ENCODE measurements at places on chromosomes 3 and 15.

DNA sequence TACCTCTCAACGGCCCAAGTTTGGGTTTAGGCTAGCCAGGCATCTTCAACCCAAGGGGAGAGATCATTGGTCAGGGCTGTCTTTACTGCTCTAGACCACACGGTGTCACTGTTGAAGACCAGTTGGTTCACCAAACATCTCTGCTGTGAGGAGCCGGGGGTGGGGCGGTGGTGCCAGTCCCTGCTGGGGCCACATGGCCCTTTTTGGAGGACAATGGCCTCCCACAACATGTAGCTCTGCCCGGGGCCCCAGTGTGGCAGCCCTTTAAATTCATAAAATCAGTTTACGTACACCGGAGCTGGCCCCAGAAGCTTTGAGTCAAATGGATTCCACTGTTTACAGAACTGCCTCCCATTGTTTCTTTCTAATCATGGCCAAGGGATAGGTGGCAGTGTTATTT, 19.1 kb upstream of the TM4SF18 start:
- peak; percentile 52 for DNase-seq

GRCh38 chr3:184626923-184627322, 65.3 kb downstream of the EPHB3 start:
- no peak for DNase-seq

DNA sequence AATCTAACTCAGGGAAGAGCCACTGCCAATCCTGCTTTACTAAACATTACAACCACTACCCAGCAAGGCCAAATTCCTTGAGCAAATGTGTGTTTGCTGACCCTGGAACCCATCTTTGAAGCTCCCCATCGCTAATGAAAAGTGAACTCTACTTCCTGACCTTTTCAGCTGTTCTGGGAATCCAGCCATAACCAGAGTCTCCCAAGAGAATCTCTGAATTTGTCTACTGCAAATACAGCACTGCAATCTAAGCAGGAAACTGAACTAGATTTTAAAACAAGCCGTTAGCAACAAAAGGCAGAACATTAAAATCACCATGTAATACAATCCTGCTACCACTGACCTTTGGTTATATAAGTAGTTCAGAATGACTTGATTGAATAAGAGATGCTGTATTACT, 309.2 kb downstream of the MAGI1 start:
- no peak for DNase-seq

GRCh38 chr3:57652203-57652602, 40.7 kb downstream of the DENND6A start:
- no peak for DNase-seq

DNA sequence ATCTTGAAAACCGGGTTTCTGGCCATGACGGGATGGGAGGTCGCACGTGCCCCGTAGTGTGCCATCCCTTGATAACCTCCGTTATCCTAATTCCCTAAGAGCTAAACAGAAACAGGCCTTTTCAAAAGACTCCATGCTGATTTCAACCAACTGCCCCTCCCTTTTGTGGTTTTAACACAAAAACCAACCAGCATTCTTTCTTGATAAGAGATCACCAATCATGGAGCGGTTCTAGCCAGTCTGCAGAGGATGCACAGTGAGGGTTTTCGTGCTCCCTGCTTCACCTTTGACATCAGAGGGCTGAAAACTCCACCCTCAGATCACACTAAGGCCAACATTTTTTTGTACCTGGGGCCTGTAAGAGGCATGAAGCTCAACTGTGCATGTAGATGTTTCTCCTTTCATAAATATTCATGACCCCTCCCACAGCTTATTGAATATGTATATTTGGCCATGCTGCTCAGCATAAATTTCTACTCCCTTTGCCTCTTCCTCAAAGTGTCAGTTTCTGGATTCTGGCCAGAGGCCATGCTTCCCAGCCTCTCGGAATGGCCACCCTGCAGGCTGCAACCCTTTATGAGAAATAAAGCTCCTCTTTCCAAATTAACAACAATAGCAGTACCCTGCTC, 41.3 kb downstream of the FAM3D start:
- DNase-seq: no peak
